ENCODE measurements at places on chromosomes 3 and 15. TPM values are rescaled to one million over a fixed set of nuclear protein-coding genes. Genes with fewer than 3 reads are reported as not detected.

A4GNT gene
- total RNA-seq: not detected

CLSTN2 gene
- total RNA-seq: not detected

CKMT1A gene
- total RNA-seq: not detected

DNA sequence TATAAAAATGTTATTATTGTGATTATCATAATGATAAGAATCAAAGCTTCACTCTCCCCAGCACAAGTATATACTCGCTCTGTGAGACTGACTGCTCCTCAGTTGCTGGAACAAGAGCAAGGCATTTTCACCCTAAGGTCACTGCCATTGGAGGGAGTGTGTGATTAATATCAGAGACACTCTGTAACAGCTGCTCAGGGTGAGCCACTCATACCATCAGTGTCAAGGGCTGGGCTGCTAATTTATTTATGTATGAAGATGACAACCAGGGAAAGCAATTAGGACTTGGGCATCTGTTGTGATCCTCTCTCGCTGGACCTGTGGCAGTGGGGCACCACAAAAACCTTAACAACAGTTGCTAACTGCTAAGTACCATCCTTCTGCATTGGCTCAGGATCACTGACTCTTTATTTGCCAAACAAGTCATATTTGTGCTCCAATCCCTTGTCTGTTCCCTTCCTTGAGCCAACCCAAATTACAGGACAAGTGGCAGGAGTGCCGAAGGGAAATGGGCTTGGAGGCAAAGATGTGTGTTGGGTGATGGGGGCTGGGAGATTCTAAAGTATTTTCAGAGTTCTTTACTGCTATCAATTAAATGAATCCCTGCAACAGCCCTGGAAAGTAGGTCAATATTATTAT, 297.5 kb upstream of the STT3B start:
- H3K4me3 ChIP-seq: no peak overlapping the region
- H3K27ac ChIP-seq: no peak overlapping the region
- no peak for DNase-seq
- H3K4me1 ChIP-seq: peaks cover 38% of the 10 kb centered on the region

- no peaks in the 10 kb centered on the region for H3K36me3 ChIP-seq
- H3K4me1 ChIP-seq: no peaks in the 10 kb centered on the region
- no peak overlapping the region for H3K4me3 ChIP-seq
- no peak overlapping the region for H3K27ac ChIP-seq
- no peak for DNase-seq
Observed at GRCh38 chr15:58165661-58166060, 27.5 kb downstream of the AQP9 start.
